Testis (tissue), 5 donors: ENCODE measurements at places on chromosomes 4 and X. TPM values are rescaled to one million over a fixed set of nuclear protein-coding genes. Genes with fewer than 3 reads are reported as not detected.

- peak; percentile 53 for DNase-seq
Measured at GRCh38 chrX:132615391-132616131, 126.7 kb upstream of the MBNL3 start.

DNA sequence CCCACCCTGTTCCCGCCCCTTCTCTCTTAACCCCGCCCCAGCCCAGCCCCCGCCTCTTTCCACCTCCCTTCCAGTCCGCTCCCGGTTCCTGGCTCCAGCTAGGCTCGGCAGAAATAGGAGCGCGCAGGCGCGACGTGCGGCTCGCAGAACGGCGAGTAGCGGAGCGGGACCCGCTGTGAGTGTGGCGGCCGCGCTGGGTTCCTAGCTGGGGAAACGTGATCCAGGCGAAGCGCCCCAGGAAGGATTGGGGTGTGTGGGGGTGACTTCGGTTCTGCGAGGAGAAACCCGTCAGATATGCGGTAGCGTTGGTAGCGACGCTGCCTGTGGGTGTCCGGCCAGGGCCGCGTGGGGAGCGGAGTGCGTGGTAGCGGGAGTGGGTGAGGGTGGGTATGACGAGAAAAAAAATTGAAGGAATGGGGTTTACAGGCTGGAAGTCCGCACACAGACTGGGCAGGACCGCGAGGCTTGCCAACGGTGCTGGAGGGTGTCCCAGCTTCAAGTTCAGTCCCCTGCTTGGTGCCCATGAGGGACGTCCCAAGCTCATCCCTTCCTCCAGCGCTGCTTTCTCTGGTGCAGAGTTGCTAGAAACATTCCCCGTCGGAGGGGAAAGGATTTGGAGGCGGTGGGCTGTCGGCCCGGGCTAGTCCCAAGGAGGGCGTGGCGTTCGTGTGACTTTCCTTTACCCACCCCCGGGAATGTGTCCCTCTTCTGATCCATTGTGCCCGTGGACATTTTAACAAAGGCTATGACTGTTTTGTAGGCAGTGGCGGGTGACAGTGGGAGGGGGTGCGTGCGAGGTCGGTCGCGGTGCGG lies at the start of gene PRRG1:
TSS of gene PRRG1 (plus strand) at position 144 of the 813 bp plus-strand sequence. CDS start 56,886 bp downstream, outside the sequence.
- peak; percentile 82 for DNase-seq

GRCh38 chr4:189804894-189805293 lies 135.8 kb upstream of the FRG1 start:
- DNase-seq: no peak

DNA sequence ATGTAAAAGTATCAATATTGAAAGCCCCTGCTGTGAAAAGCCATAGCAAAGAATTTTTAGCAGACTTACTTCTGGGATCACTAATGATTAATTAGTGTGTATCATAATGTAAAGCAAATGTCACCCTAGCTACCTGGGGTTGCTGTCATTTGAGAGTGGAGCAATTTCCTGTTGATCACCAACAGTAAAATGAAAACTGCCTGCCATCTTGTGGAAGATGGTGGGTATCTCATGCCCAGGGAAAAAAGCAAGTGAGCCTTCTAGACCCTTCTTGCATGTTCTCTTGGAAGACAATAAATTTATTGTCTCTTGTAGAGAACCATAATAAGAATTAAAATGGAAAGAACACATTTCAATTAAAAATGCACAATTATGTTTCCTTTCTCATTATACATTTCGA lies 360.2 kb downstream of the ZIC3 start:
- no peak for DNase-seq

DNA sequence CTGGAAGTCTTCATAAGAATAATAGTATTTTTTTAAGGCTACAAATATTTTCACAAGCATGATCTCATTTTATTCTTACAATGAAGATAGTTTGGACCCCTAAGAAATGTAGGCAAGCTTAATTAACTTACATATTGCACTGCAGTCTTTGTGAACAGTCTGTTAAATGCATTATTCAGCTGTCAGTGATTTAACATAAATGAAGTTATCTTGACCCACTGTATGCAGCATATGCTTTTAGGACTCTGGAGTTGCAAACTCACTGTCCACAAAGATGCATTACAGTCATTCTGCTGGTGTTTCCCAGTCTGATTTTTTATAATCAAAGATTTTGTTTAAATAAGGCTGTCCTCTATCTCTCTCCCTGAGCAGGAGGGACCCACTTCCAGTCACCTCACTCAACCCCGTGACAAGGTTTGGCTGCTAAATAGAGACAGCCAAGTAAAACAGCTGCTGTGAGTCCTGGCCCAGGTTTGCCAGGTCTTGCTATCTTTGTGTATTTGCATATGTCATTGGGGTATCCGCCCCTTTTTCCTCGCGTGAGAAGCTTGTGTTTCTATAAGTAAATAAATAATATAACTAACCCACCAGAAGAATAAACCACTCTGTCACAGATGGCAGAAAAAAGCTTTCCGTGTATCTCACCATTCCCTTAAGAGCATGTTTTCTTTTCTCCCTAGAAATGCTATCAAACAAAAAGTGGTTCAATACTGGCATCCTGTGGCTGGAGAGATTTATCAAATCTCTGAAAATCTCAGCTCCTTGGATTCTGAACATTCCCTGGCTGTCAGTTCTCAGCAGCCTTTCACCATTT lies 67.0 kb downstream of the SLC7A11 start:
- peak; percentile 23 for DNase-seq

DNA sequence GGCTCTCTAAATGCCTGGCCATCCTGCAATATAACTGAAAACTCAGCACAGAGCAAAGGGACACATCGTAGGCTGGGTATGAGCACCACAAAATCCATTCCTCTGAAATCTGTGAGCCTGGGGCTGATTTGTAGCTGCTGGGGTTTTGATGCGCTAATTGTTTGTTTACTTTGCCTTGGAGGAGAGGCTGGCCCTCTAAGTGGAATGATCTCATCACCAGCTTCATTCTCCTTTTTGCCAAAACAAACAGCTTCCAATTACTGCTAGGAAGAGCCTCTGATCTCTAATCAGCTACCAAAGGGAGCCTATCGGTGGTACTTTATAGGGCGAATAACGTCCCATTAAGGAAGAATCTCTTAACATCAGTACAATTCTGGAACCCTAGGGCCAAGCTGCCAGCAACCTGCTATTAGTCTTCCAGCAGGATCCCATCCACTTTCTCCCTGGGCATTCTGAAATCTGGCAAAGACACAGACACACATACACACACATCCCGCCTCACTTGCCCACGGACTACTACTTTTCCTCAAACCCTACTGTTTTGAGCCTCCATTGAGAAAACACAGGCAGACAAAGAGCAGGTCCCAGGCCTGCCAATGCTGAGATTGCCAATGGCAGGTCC lies 5.8 kb downstream of the ANOS1 start:
- DNase-seq: no peak

GRCh38 chrX:363621-364375 lies 22.9 kb downstream of the PPP2R3B start:
- no peak for DNase-seq

DNA sequence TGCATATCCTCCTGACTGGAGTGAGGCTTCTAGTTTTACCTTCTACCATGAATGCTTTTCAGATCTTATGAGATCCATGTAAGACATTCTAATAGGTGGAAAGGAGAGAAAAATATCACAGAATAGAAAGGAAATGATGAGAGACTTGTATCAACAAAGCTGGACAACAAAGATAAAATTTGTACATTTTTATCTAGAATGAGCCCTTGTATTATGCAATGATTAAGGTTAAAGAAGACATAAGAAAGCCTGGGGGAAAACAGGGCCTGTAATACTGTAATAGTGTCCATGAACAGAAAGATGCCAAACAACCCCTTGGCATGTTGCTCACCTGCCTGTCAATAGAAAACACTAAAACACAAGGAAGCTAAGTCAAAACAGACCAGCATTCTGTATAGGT lies 44.2 kb upstream of the SCRG1 start:
- DNase-seq: no peak

DNA sequence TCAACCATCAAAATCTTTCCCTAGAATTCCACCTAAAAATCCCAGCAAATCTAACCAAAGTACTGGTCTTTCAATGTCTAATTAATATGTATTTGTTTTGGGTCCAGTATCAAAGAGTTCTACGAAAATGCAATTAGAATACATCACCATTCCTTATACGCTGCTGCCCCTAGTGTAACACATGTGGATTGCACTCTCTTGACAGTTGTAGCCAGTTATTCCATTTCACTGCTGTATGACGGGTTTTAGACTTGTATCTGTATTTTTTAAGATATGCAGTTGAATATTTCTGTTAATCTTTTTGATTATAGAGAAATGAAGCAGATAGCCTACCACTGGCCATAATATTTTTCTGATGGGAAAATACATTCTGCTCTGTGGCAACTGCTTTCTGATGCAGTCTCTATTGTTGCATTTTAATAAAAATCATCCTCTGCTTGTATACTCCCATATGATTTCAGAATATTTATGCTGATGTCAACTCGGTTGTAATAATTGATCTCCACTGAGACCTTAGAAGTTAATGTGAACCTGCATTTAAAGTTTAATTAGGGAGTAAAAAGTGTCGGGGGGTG lies 17.1 kb upstream of the PAGE2B start:
- peak; percentile 25 for DNase-seq

GRCh38 chr4:159174645-159175084 lies 71.8 kb downstream of the RAPGEF2 start:
- DNase-seq: no peak

- no peak for DNase-seq
Measured at GRCh38 chr4:172950990-172951389, 217.6 kb upstream of the GALNT7 start.

LAP3 gene
- 98.9 TPM for total RNA-seq

LRRC66 gene
- 2.4 TPM for total RNA-seq

SORBS2 gene
- 47.7 TPM for total RNA-seq

BEX2 gene
- 116 TPM for total RNA-seq
